ENCODE measurements at places on chromosomes 1 and 21.

DNA sequence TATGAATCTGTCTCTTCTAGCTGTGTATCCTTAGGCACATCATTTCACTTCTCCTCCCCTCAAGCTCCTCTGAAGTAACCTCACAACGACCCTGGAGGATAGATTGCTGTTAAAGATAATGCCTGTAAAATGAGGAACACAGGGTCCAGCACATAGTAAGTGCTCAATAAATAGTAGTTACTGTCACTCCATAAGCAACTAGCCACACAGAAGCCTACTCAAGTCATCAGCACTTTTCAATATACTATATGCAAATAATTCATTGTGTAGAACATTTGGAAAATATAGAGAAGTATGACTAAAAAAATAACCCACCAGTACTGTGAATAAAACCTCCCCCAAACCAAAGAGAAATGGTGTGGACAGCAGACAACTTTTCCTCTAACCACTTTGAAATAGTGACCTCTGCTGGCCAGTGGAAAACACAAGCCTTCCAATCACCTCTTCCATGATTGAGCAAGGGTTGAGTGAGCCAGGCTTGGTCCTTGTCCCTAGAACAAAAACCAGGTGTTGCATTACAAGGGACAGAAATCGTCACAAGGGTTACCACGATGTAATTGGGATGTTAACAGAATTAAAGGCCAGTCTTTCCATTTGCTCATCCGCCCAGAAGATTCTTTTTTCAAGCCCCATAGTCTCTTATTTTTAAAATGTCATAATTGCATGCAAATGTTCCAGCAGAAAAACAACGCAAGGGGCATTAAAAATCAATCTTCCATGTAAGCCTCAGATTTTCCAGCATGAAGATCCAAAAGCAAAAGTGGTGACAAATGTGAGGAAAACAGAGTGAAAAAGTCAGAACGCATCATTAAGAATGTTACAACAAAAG is 15.7 kb upstream of the GLIS1 start:
- peak; percentile 51 for DNase-seq

DNA sequence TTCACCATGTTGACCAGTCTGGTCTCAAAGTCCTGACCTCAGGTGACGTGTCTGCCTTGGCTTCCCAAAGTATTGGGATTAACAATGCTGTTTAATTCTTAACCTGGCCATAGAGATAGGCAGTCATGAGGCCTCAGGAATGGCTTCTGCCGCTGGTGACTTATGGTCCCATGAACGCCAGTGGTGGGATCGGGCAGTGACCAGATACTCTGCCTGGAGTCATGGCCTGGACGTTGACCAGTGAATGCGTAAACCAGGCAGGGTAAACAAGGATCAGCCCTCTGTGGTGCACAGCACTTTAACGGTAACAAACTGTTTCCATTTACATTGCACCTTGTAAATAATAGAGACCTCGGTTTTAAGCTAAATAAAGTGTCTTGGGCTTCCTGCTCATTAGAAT is 23.0 kb downstream of the MTARC1 start:
- no peak for DNase-seq

DNA sequence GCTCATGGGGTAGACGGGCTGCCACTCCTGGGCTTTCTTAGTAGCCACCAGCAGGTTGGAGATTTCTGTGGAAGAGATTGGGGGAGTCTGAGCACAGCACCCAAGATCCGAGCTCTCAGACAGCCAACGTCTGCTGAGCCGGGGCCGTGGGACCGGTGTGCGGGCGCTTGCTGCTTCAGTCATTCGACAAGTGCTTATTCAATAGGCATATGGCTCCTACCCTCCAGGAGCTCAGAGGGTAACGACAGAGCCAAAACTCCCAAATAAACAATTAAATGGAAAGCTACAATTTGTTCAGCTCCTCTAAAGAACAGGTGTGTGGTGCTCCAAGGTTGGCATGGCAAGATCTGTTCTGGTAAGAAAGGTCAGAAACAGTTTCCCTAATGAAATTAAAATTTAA is 106.0 kb downstream of the RAVER2 start:
- DNase-seq = no peak

DNA sequence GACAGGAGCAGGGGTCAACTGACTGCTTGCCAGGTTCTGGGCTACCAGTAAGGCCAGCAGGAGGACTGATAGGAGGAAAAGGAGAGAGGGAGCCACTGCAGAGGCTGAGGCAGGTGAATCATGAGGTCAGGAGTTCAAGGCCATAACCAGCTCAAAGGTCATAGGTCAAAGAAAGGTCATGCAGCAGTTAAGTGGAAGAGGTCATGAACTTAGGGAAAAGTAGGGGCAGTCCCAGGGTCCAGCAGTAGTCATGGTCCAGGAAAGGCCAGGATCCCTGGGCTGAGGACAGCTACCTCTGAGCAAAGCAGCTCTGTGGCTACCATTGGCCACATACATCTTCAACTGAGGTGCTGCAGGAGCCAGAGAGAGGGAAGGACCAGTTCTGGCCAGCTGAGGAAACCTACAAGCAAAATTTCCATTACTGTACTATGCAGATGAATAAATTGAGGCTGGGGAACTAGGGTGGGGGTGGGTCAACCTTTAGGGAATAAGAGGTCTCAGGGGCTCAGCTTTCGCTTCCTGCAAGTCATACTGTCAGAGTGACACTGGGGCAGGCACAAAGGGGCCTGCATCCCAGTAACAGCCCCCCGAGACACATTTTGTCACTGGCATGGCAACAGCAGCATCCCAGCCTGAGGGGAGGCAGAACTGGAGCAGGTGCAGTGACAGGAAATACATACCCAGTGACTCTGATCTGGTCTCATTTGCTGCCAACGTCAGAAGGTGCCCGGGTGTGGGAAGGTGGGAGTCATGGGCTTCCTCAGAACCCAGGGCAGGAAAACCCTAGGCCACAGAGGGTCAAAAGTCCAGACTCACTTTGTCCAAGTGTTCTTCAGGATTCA is 5.2 kb upstream of the INPP5B start:
- DNase-seq = no peak

GRCh38 chr1:112549590-112549989 is 40.8 kb downstream of the WNT2B start:
- DNase-seq = no peak
